Left kidney (tissue), 8 donors: ENCODE measurements at places on chromosomes 12 and 14.

- DNase-seq, result no peak
These were observed 677 bp downstream of the ATP2A2 start for GRCh38 chr12:110281549-110282299.

DNA sequence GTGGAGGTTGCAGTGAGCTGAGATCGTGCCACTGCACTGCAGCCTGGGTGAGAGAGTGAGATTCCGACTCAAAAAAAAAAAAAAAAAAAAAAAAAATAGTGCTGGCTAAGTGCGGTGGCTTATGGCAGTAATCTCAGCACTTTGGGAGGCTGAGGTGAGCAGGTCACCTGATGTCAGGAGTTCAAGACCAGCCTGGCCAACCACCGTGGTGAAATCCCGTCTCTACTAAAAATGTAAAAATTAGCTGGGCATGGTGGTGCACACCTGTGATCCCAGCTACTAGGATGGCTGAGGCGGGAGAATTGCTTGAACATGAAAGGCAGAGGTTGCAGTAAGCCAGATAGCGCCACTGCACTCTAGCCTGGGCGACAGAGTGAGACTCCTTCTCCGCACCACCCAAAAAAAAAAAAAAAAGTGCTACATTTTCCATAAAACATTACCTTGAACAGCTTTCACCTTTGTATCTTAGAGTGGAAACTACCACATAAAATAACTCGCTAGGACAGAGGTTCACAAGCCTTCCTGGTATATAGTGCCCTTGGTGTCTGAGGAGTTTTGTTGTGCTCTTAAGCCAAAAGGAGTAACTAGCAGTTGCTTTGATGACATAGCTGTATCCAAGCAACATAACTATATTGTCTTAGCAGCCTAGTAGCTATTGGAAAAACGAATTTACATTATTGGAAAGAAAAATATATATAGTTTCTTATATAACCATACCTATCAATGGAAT is 11.1 kb downstream of the PTGES3 start:
- no peak for DNase-seq

DNA sequence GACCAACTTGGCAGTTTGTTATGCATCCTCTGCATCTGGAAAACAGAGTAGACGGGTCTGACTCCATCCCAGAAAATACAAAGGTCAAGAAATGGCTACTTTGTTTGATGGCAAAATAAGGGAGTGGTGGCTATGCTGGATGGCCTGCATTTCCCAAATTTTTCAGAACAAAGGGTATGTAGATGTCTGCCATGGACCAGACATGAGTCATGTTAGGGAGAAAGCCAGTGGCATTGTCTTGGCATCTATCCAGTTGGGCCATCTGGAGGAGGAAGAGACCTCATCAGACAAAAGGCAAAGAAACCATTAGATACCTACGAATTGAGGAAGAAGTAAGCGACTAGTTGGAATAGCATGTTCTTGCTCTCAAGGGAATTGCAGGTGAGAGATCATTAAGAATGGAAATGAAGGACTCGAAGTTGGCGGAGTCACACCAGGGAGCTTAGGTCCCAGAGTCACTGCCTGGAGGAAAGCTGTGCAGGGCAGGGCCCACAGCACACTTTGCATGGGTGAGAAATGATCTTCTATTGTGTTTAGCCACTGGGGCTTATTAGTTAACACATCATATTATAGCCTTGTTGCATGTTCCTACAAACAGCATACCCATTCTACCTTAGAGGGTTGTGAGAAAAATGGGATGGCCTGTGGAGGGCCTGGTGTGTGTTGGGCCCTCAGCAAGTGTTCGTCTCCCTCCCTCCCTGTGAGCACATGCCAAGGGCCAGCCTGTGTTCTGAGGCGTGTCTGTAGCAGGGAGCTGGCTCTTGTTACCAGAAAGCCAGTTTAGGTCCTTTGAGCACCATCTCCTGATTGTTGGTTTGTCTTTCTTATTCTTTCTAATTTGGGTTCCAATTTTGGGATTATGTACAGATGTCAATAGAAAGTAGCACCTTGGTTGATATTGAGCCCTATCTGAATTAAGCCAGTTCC is 119.4 kb downstream of the KTN1 start:
- no peak for DNase-seq

DNA sequence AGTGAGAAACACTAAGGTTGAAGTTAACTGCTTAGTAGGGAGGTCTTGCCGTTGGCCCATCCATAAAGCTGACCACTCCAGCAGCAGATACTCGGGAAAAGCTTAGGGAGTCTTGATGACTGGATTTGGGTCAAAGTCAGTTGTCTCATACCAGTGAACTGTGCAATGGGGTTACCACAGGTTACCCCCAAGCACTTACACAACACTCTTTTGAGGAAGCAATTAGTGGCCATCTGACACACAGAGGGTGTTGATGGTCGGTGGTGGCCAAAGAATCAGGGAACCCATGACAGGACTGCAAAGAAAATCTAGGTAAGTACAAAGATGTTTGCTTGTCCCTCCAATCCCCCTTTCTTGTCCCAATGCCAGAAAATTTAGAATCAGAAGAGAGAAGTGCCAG is 410.2 kb downstream of the APAF1 start:
- no peak for DNase-seq

DNA sequence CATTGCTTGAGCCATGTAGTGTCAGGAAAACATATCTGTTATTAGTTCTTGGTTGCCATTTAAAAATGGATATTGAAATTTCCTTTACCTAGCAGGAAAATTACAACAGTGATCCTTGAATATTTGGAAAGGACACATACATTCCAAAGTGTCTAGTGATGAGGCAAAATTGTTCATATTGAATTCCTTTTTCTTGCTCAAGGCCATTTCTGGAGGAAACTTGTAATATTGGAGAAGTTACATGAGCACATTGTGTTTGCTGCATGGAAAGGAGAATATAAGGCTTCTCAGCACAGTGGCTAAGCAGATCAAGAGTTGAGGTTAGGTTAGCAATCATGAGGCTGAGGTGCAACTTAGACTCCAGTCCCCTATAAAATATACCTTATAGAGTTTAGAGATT is 121.9 kb downstream of the PDE3A start:
- DNase-seq, result no peak

- no peak for DNase-seq
These were observed 6.1 kb upstream of the CNIH1 start for GRCh38 chr14:54447231-54447692.

- no peak for DNase-seq
These were observed 99.8 kb downstream of the TGFB3 start for GRCh38 chr14:75881994-75882393.

GRCh38 chr12:124632519-124632984 is 65.1 kb upstream of the NCOR2 start:
- DNase-seq, result no peak
